ENCODE measurements at places on chromosomes 2 and 18.
A peak's percentile ranks its signal among the peaks of the same experiment; 100 is the strongest.

DNA sequence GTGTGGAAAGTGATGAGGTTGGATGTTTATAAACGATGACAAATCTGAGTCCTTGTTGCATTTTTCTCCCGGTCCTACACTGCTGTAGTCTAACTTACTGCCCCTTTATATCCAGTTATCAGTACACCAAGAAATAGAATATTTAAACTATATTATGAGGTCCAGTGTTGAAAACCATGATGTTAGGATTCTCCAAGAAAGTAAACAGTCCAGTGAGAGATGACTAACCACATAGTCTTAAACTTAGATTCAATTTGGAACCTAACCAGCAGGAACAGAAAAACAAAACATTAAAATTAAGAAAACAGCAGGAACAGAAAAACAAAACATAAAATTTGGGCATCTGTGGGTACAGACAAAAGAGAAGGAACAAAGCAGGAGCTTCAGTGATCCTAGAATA, 143.2 kb downstream of the TPGS2 start:
- no peak for DNase-seq

DNA sequence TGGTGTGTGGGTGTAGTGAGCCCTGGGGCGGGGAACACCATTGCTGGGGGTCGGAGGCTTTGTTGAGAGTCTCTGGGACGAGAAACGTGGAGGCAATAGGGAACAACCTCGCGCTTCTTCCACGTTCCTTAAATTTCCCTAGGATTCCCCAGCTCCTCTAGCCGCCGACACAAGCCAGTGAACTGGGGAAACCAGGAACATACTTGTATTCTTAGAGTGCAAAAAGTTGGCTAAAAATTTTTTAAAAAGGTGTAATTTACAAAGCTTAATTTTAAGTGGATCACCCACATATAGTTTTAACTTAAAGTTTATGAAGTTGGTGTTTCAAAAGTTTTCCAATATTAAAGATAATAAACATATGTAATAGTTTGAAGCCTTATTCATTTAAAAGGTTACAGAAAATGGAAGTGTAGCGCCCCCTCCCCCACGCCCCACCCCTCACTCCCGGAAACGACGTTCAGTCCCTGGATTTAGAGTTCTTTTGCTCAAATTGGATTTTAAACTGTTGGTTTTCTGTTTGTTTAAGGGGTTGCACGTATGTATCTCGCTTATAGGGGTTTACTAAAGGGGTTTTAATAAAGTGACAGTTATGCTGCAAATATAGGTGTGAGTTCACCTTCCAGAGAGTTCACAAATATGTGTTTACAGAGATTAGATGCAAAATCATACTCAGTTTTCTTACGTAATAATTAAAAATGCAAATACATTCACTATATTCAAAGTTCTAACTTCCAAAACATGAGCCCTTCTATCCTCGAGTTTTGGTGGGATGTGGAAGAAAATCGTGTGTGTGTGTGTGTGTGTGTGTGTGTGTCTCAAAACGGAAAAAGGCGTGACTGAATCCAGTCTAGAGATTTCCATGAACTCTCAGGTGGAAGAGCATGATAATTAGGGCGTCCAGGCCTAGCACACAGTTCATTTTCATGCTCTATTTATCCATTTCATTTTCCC, 872 bp downstream of the DSG2 start:
- DNase-seq, result peak; percentile 51

DNA sequence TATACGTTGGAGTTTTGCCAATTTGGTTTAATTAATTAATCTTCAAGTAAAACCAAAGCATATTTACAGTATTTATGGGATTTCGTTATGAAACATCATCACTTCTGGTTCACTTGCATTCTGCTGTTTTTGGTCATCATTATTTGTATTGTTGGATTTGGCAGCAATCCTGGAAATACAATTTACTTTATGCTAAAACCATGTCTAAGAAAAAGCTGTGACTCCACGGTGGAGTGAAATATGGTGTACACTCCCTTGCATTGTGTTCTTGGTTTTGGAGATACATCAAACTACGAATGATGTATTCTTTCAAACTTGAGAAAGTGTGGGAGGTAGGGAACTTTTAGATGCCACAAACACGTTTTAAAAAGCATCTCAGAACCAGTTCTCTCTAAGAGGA, 106.4 kb downstream of the CTAGE1 start:
- no peak for DNase-seq

DNA sequence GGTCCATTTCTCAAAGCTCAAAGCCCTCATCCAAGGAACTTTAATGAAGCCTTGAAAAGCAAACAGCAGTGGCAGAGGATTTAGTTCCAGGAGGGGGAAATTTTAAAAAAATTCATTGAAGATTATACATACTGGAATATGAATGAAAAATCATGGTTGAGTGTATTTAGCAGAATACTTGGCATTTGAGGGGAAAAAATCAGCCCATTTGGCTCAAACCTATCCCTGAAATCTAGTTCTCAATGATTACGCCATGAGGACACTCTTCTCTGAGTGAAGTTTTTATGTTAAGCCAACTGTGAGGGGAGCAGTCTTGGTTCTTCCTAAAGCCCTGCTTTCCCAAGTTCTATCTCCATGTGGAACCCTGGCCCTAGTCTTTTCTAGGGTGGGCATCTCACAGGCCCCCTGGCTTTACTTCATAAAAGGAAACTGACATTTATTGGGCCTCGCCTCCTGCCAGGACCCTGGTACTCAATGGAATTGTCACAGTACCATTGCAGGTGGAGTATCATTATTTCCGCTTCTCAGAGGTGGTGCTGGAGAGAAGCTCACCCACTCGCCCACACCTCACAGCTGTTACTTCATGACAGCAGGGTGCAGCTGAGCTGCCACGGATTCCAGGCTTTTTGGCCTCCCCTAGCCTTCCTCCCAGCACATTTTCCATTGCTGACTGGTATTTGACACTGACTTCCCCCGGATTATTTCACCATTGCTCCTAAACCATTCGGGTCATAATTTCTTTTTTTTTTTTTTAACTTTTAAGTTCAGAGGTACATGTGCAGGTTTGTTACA, 56.8 kb downstream of the NXPH2 start:
- DNase-seq, result no peak

DNA sequence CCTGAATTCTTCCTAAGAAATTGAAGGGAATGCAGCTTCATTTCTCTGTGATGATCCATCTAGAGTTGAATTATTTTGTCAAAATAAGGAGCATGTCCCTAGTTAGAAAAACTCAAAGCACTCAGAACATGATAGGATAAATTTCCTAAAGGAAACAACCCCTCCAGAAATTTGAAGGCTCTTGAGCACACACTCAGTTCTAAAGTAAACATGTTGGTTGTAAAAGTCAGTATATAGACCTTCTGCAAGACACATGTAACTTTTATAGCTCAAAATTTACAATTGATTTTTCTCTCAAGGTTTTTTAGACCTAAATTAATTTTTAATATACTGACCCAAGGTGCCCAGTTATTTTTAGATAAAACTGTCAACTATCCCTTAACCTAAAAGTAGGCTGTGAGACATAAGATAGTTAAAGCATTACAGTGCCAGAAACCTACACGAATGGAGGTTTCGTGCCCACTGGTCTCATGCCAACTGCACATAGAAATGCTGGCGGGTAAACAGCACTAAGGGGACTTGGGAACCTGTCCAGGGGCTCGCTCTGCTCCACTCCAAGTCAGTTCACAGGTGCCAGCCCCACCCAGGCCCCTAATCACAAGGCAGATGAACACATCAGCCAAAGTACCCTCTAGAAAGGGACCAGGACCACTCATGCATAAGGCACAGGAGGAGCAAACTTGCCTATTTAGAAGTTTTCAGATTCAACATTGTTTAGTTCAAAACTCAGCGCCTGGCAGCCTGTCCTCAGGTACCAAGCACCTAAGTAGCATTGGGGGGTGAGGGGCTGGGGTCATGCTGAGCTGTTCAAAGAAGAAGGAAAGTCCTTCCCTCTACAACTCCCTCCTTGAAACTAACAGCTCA, 106.5 kb downstream of the SMC6 start:
- no peak for DNase-seq

DNA sequence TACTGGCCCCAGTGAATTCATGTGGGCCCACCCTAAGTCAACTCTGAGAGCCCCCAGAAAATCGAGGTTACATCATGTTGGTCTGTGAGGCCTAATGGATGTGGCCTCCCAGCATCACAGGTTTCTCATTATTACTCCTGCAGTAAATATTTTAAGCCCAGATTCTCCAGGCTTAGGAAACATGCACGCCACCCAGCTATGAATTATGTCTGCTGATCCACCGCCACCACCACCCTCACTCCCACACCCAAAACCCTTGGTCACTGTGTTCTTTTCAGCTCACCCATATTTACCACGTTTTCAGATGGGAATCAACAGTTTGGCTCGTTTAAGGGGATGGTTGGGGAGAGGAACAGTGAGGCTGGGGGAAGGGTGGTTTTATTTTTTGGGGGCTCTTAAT, 128.6 kb downstream of the NCK2 start:
- DNase-seq, result no peak

DNA sequence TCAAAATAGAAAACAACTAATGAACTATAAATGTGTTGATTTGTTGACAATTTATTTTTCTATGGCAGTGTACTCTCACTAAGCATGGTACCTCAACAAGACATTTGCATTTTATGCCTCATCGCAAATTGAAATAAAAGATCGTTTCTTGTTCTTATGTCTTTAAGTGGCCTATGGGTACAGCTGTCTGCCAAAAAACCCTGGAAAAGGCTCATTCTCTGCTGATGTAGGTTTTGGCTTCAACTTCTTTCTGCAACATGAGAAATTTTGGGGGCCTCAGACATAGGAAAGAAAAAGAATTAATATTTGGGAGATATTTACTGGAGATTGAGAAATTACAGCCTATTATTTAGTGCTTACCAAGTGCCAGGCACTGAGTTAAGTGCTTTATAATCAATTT, 205.1 kb upstream of the DPP10 start:
- no peak for DNase-seq

GRCh38 chr18:45719106-45719505, 4.9 kb upstream of the SLC14A1 start:
- no peak for DNase-seq

DNA sequence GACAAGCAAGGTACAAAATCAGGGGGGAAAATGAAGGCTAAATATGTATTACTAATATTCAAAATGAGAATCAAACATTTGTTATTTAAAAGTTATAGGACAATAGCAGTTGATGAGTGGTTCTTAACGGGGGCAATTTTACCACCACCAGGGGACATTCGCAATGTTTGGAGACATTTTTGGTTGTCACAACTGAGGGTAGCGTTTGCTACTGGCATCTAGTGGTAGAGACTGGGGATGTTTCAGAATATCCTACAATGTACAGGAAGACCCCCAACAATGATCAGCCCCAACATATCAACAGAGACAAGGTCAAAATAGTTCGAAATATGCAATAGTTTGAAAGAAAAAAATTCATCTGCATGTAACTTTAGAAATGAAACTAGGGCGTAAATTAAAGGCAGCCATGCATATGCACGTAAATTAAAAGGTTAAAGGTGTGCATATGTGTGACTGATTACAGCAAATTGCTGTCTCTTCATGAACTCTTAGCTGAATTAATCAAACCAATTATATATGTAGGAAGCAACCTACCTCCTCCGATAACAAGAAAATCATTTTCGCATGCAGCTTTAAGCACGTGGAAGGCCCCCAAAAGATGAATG, 61.2 kb upstream of the CUL3 start:
- DNase-seq, result peak; percentile 65

- DNase-seq, result no peak
Observed at GRCh38 chr18:56186319-56186718, 452.1 kb downstream of the TXNL1 start.

DNA sequence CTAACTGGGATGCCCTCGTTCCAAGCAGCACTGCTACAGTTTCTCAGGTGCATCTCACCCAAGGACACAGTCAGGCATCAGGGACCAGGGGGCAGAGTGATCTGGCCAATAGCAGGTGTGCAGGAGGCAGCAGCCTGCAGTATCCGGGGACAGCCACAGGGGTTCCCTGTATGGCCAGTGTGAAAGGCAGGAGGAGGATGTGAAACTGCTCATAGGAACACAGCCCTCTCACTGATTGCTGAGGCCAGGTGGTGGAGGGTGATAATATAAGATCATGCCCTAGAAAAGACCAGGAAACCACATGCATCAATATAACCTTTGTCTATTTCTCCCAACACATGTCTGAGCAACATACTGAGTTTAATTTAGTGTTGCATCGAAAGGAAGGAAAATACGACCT, 112.7 kb upstream of the TACR1 start:
- peak; percentile 6 for DNase-seq

DNA sequence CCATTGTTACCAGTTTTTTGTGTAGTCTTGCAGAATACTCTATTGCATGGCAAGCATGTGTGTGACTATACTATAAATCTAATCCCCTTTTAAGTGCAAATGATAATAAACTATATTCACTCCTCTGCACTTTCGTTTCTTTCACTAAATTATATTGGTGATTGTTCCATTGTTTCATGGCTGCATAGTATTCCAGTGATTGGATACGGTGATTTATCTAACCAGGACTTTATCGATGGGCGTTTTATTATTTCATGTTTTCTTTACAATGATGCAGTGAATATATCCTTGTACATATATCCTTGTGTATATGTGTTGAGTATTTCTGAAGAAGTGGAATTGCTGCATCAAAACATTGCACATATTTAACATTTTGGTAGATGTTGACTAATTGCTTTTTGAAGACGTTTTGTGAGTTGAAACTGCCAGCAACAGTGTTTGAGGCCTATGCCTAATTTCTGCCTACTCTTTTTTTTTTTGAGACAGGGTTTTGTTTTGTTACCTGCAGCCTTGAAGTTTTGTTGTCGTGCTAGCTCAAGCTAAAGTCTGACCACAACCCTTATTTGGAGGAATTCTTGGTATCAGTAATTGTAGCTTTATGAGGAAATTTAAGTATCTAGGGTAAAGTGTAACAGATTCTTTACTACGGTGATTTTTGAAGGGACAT, 2.7 kb downstream of the MIB1 start:
- DNase-seq, result no peak

DNA sequence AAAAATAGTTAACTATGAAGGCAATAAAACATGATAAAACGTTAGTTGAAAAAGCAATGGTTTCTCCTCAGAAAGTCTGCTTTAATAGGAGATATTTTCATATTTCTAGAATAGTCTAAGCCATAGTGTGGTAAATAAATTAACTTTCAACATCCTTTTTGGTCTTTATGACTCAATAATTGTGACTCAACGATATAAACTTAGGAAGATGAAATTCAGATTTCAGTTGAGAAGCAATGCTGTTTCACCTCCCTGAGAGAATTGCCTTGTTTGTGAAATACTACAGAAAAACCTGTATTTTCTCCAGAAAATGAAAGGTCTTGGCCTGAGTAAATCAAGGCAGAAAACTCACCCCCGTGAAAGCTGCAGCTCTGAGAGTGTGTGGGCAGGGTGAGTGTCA, 166.9 kb downstream of the ETAA1 start:
- DNase-seq, result no peak

DNA sequence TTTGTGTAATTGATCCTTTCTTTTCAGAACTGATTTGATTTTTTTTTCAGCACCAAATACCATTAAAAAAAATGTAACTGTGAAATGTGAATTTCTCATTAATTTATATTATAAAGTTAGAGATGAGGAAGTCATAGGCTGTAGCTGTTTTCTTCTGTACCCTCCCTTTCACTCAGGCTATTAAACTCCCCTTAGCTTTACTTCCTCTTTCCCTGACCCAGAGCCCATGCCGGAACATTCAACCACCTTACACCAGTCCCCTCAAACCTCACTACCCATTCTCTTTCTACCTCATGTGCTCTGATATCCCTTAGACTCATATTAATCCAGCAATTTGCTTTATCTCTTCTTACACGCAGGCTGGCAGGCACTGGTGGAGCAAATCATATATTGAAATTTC, 12.4 kb downstream of the GALNT5 start:
- peak; percentile 82 for DNase-seq
